Right lobe of liver (tissue), 6 donors: ENCODE measurements at places on chromosomes 11 and 22. TPM values are rescaled to one million over a fixed set of nuclear protein-coding genes. Genes with fewer than 3 reads are reported as not detected.

GRCh38 chr11:6855971-6856541 lies 6.8 kb upstream of the OR10A2 start:
- no peaks in the 10 kb centered on the region for H3K4me1 ChIP-seq
- H3K36me3 ChIP-seq = no peaks in the 10 kb centered on the region
- no peak overlapping the region for H3K4me3 ChIP-seq
- no peaks in the 10 kb centered on the region for H3K27me3 ChIP-seq

DNA sequence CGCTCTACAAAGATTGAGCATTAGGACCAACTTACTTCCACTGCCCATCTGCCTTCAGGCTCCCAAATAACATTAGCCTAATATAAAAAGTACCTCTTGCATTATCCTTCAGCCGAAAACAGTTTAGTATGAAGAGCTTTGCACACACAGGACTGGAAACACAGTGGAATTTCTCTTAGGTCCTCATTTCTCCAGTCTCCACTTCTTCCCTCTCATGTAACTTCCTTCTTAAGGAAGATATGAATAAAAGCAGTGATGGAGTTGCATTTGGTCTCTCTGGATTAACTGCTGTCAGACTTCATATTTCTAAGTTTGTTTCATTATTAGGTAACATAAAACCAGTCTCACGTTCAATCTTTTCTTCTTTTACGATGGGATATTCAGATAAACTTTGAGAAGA lies 5.6 kb upstream of the MPEG1 start:
- no peak overlapping the region for H3K27ac ChIP-seq
- no peak overlapping the region for H3K4me3 ChIP-seq
- DNase-seq = no peak
- H3K27me3 ChIP-seq = no peaks in the 10 kb centered on the region
- no peaks in the 10 kb centered on the region for H3K4me1 ChIP-seq
- no peaks in the 10 kb centered on the region for H3K36me3 ChIP-seq

DNA sequence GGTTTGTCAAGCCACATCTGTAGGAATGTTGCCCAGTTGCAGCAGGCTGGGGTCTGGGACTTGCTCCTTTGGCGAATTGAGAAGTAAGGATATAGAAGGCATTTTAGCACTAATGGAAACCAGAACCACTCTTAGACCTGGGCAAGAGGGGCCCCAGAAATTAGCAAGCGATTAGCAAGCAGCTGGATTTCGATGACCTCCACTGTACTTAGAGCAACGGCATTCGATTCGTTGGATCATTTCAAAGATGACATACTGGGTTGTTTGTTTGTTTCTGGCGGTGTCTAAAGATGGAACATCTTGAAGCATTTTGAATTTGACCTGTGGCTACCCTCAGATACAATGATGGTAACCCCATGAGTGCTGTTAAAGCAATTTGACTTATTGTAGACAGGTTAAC lies 1.2 kb upstream of the CDPF1 start:
- no peak for DNase-seq
- H3K4me3 ChIP-seq = no peak overlapping the region
- no peak overlapping the region for H3K27ac ChIP-seq
- H3K36me3 ChIP-seq = no peaks in the 10 kb centered on the region
- H3K4me1 ChIP-seq = peaks cover 15% of the 10 kb centered on the region

DNA sequence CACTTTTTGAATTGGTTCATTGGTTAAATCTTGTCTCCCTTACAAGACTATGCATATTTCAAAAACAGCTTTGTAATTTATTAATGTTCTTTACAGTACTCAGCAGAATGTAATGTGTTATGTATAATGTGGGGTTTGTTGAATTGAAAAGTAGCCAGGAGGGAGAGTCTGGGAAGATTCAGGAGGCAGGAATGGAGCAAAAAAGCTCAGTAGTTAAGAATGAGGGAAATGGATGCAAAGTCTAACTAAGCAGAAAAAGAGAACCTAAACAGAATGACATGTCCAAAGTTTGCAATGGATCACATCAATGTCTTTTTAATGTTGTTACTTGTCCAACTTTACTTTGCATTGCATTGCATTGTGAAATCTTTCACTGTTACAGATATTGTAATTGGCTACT lies 86.5 kb upstream of the CARD18 start:
- no peaks in the 10 kb centered on the region for H3K27me3 ChIP-seq
- H3K4me1 ChIP-seq = no peaks in the 10 kb centered on the region
- no peak overlapping the region for H3K4me3 ChIP-seq
- no peak overlapping the region for H3K27ac ChIP-seq
- no peaks in the 10 kb centered on the region for H3K36me3 ChIP-seq

DNA sequence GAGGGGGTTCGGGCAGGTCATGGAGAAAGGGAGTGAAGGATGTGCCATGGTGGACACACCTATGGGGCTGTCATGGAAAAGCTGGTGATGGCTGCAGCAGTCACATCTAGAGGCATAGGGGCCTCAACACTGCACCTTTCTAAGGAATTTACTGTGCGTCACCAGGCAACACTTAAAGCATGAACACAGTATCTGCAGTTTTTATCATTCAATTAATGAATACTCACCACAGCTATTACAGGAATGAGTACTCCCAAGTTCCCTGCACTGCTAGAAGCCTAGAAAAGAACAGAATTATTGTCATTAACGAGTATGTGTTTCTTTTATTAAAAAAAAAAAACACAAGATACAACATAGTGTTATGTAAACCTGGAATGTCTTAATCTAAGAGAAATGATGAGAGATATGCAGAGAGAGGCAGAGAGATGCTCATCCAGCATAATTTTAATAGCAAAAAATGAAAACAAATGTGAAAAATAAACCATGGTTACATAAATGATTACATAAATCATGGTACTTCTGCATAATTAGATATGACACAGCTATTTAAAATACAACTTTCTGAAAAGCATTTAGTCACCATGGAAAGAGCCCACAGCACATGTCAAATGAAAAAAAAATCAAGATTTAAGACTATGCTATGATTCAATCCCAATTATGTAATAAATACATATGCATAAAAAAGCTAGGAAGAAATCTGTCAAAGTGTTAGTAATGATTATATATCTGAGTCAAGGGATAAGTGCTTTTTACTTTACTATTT lies 19.2 kb downstream of the SERPIND1 start:
- no peak for DNase-seq
- no peak overlapping the region for H3K4me3 ChIP-seq
- no peaks in the 10 kb centered on the region for H3K27me3 ChIP-seq
- peaks cover 2% of the 10 kb centered on the region for H3K36me3 ChIP-seq

DNA sequence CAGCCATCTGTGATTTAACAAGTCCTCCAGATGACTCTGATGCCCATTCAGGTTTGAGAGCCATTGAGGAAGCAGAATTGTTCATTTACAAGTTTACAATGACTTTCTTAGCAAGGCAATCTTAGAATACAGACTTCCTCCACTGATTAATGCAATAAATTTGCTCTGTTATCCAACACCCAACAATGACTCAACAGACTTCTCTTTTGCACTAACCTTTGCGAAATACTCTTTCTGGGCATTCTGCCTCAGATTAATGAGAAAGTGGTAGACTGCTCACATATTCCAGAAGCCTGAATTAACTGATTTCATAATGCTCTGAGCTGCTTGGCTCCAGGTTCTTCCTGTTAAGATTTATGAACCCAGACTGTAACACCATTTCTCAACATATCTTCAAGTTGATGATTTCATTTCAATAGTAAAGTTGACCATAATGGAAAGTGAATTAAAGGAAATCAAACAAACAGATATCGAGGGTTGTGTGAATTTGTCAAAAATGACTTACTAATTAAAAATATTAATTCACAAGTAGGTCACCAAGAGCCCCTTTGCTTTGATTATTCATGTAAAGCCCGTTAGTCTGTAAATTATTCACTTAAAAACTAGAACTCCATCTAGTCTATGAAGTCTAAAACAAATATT lies 70.5 kb upstream of the BLID start:
- no peak for DNase-seq

DNA sequence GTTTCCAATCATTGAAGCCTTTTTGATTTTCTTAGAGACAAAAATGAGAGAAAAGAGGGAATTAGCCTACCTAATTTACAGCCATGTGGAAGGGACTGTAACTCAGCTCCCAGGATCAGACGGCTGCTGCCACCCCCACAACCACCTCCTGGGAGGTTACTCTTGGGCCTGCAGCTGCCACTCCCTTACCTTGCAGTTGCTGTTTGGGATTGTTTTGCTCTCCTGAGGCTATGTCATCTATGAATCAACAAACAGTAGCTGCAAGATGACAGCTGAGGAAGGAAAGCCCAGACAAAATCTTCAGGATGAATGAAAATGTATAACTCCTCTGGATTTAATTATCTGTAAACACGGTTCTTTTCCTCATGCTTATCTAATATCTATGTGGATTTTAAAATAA lies 28.0 kb upstream of the ZC3H12C start:
- no peaks in the 10 kb centered on the region for H3K36me3 ChIP-seq
- no peaks in the 10 kb centered on the region for H3K27me3 ChIP-seq
- no peak overlapping the region for H3K27ac ChIP-seq
- H3K4me3 ChIP-seq = no peak overlapping the region

- DNase-seq = no peak
- peak overlapping the region; percentile 11 for H3K27ac ChIP-seq
- H3K27me3 ChIP-seq = no peaks in the 10 kb centered on the region
- no peaks in the 10 kb centered on the region for H3K36me3 ChIP-seq
- H3K4me3 ChIP-seq = no peak overlapping the region
- no peaks in the 10 kb centered on the region for H3K4me1 ChIP-seq
Observed at GRCh38 chr22:38033522-38034277, 23.5 kb upstream of the PICK1 start.

- no peak for DNase-seq
- H3K27me3 ChIP-seq = no peaks in the 10 kb centered on the region
- H3K36me3 ChIP-seq = no peaks in the 10 kb centered on the region
- no peak overlapping the region for H3K4me3 ChIP-seq
- peaks cover 22% of the 10 kb centered on the region for H3K4me1 ChIP-seq
Observed at GRCh38 chr11:125290263-125290662, 125.7 kb downstream of the PKNOX2 start.

DNA sequence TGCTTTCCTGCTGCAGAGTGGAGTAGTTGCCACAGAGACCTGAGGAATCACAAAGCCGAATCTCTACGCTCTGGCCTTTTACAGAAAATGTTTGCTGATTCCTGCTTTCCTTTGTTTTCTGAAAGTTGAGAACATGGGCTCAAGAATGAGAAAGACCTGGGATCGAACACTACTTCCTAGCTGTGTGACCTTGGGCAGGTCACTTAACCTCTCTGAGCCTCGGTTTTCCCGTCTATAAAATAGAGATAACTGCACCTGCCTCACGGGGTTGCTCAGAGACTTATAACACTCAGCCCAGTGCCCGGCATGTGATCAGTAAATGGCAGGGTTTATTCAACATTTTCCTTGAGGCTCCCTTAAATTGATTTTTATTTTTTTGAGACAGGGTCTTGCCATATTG lies 70.9 kb upstream of the ALX4 start:
- no peak overlapping the region for H3K27ac ChIP-seq
- H3K36me3 ChIP-seq = no peaks in the 10 kb centered on the region
- DNase-seq = no peak
- peaks cover 8% of the 10 kb centered on the region for H3K4me1 ChIP-seq
- no peak overlapping the region for H3K4me3 ChIP-seq

DNA sequence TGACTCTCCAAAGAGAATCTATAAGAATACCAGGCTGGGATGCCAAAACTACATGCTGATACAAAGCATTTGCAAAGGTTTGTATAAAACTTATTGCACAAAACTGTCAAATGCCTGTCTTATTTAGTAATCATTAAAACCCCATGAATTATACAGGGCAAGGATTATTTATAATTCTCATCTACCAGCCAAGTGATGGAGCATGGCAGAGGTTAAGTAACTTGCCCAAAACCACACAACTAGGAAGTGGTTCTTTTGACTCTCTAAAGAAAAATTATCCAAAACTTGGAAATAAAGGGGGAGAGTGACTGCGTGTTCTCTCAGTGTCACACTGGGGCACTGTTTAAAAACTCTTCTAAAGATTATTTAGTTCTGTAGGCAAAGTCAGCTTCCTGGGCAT lies 17.4 kb upstream of the CLMP start:
- no peak overlapping the region for H3K4me3 ChIP-seq
- no peak overlapping the region for H3K27ac ChIP-seq
- no peaks in the 10 kb centered on the region for H3K36me3 ChIP-seq
- no peaks in the 10 kb centered on the region for H3K4me1 ChIP-seq
- no peaks in the 10 kb centered on the region for H3K27me3 ChIP-seq

DNA sequence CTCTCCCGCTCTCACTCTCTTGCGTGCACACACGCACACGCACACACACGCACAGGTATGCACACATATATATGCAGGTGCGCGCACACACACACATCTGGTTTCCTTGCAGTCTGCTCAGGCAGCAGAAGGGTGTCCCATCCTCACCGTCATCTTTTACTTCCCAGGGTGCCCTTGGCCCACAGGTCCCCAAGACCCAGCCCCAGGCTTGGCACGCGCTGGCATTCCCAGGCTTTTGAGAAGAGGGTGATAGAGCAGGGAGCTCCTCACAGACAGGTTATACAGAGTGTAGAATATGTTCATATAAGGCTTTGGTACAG lies 52.0 kb upstream of the SPATA19 start:
- H3K36me3 ChIP-seq = no peaks in the 10 kb centered on the region
- H3K4me1 ChIP-seq = no peaks in the 10 kb centered on the region
- DNase-seq = no peak
- H3K27me3 ChIP-seq = no peaks in the 10 kb centered on the region
- no peak overlapping the region for H3K4me3 ChIP-seq

- peaks cover 42% of the 10 kb centered on the region for H3K27me3 ChIP-seq
- no peak overlapping the region for H3K27ac ChIP-seq
- peak overlapping the region; percentile 31 for H3K4me3 ChIP-seq
- no peaks in the 10 kb centered on the region for H3K4me1 ChIP-seq
- H3K36me3 ChIP-seq = no peaks in the 10 kb centered on the region
Observed at GRCh38 chr11:112962579-112963367, 1.6 kb downstream of the NCAM1 start.

- no peaks in the 10 kb centered on the region for H3K27me3 ChIP-seq
- no peak within 1 kb of the TSS for H3K27ac ChIP-seq
- DNase-seq = no peak
- H3K4me1 ChIP-seq = peaks cover 13% of the 10 kb centered on the region
- H3K4me3 ChIP-seq = no peak within 1 kb of the TSS
Observed at GRCh38 chr11:72244060-72244360, at the start of gene PHOX2A. Gene PHOX2A, minus strand, starts transcription at chr11:72244176. Its CDS starts 172 bp downstream, at chr11:72244004.

GRCh38 chr22:22841598-22841997 lies 46.0 kb upstream of the IGLL5 start:
- no peak for DNase-seq
- no peaks in the 10 kb centered on the region for H3K27me3 ChIP-seq
- no peak overlapping the region for H3K27ac ChIP-seq
- no peaks in the 10 kb centered on the region for H3K36me3 ChIP-seq
- no peak overlapping the region for H3K4me3 ChIP-seq

DNA sequence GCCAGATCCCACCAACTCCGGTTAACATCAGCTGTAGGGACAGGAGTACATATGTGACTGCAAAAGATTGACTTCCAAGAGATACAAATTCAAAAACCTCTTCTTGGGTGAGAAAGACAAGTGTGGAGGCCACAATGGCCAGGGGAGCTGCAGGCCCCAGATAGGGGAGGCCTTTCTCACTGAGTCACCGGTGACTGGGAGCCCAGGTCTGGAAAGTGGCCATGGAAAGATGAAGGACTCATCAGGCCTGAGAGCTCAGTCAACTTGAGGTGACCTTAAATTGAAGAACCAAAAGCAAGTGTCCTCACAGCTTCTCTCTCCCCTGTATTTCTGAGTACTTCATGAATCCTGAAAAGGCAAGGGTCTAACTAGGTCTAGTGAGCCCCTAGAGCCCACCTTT lies 90.4 kb upstream of the CLPB start:
- no peak for DNase-seq
- no peaks in the 10 kb centered on the region for H3K36me3 ChIP-seq
- no peaks in the 10 kb centered on the region for H3K27me3 ChIP-seq
- H3K4me1 ChIP-seq = no peaks in the 10 kb centered on the region
- no peak overlapping the region for H3K4me3 ChIP-seq

MYBPC3 gene
- total RNA-seq = 0.04 TPM

NEFH gene
- total RNA-seq = 0.06 TPM

ABCC8 gene
- 1.3 TPM for total RNA-seq

NRIP3 gene
- 0.37 TPM for total RNA-seq

CFAP68 gene
- 10.6 TPM for total RNA-seq

SCUBE2 gene
- total RNA-seq = 0.19 TPM

SEC14L2 gene
- 55.3 TPM for total RNA-seq

OR5B21 gene
- total RNA-seq = not detected

NXPE4 gene
- total RNA-seq = not detected
